ENCODE measurements at places on chromosomes 3 and 15.
A peak's percentile ranks its signal among the peaks of the same experiment; 100 is the strongest.

GRCh38 chr15:72037321-72037720, 80.6 kb downstream of the MYO9A start:
- no peak for DNase-seq

- no peak for DNase-seq
These were observed 137.0 kb upstream of the CRBN start for GRCh38 chr3:3316521-3316920.

DNA sequence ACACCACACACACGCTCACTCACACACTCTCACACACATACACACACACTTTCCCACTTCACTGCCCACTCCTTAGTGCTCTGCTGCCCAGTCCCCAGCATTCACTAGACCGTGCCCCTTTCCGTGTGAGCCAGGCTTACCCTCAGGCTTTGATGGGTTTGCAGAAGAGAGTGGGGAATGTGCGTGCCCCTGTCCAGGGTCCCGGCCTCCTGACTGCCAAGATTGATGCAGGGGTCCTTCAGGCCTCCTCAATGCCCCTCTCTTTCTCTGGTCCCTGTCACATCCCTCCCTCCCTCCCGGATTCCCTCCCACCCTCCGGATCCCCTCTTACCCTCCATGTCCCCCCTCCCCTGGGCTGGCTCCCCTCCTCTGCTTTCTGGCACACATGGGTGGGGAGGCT, 27.9 kb upstream of the KIF23 start:
- no peak for DNase-seq

DNA sequence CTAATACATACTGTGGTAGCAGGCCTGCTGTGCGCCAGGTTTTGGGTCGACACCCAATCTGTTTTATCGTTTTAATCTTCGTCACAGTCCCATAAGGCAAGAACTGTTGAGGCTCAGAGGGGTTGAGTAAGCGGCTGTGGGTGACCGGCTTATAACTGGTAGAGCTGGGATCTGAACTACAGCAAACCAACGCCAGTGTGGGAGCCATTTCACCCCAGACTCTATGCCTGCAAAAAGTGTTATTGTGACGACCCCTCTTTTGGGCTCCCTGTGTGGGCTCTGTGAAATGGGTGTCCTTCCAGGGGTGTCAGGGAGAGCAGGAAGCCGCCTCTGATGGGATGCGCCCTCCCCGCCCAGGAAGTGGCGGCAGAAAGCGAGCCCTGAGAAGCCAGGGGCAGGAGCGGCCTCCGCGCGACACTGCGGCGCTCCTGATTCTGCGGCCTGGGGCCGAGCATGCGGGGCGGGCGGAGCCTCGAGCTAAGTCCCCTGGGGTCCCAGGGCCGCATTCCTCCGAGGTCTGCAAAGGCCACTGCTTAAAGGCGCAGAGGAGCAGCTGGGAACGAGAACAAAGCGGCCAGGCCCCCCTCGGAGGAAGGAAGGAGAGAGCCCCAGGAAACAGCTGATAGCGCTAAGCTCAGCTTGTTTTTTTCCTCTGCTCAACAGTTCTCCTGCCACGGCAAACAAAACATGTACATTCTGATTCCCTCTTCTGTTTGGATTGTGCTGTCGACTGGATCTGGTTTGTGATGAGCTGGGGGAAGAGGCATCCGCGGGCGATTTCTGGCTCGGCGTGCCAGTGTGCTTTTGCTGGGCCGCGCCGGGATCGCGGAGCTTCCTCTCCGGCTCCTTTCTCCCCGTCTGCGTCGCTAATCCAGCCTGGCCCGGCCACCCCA, 33.9 kb downstream of the GRK7 start:
- DNase-seq, result peak; percentile 39

GRCh38 chr15:88891540-88892254, 3.6 kb downstream of the HAPLN3 start:
- no peak for DNase-seq

DNA sequence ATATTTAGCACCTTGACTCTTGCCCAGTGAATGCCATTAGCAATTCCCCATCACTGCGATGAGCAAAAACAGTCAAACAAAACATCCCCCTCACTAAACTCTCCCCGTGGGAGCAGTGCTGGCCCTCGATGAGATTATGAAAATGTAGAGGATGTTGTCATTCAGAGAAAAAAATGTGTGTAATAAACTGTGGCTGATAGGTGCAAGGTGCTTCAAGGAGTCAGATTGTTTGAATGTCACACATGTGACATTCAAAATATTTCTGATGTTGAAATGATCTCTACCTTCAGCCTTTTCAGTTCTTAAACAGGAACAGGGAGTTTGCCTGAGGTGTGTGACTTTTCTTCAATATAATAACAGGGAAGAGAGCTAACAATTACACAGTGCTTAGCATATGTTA, 281.8 kb upstream of the TRIM42 start:
- DNase-seq, result no peak

- DNase-seq, result no peak
These were observed 538.6 kb downstream of the TUSC7 start for GRCh38 chr3:117248153-117248552.

- DNase-seq, result no peak
These were observed 42.1 kb downstream of the ZBTB38 start for GRCh38 chr3:141410408-141410807.

GRCh38 chr3:184590795-184591194, 29.2 kb downstream of the EPHB3 start:
- DNase-seq, result no peak

DNA sequence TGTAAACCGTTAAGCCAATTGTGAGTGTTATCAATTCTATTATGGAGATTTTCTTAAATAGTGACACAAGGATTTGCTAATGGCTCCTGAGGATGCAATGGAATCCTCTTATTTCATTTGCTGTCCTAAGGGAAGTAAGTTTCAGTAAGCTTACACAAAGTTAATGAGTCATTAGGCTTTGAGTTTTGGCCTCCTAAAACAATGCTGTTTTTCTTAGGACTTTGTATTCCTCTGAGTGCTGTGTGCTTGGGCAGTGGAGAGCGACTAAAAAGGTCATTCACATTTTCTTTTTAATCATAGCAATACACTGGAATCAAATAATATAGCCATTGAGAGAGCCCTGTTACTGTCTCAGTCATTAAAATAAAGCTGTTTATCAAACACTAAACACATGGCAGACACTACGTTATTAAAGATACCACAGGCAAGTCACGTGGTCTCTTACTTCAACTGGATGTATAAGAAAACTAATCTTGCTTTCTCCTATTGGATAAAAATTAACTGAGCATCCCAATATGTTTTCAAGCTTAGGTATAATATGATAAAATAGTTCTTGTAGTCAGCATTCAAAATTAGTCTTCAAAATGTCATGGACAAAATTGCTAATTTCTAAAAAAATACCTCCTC, 290.8 kb downstream of the NLGN1 start:
- no peak for DNase-seq

GRCh38 chr3:11187681-11188080, 33.4 kb downstream of the HRH1 start:
- DNase-seq, result no peak

GRCh38 chr15:90901175-90902039, 1.7 kb upstream of the MAN2A2 start:
- DNase-seq, result no peak

Measured in stimulated activated CD4-positive, alpha-beta T cell treated with anti-CD3 and anti-CD28 coated beads, Interleukin-4, amount 100 ng/mL, for 1 hour (primary cell).